Karpas-422 (cell line): ENCODE measurements at places on chromosomes 3 and 15.

- DNase-seq: peak; percentile 55
Observed at GRCh38 chr3:147215660-147216059, 190.7 kb downstream of the ZIC4 start.

GRCh38 chr15:29888646-29889045, 66.4 kb upstream of the TJP1 start:
- DNase-seq: no peak

GRCh38 chr3:13480340-13481318, 523 bp downstream of the HDAC11 start:
- peak; percentile 53 for DNase-seq

- DNase-seq: no peak
Observed at GRCh38 chr3:154060238-154061000, 60.8 kb upstream of the ARHGEF26 start.
